ENCODE measurements at places on chromosomes 12 and 14. TPM values are rescaled to one million over a fixed set of nuclear protein-coding genes. Genes with fewer than 3 reads are reported as not detected.

The ANKRD52 gene
- total RNA-seq, result 30.8 TPM

The CD69 gene
- 1,001 TPM for total RNA-seq

The OR4E2 gene
- total RNA-seq, result not detected

The NFATC4 gene
- not detected for total RNA-seq

The AP5M1 gene
- total RNA-seq, result 53.0 TPM

The SLC38A4 gene
- not detected for total RNA-seq

The TAC3 gene
- not detected for total RNA-seq

The CCDC196 gene
- not detected for total RNA-seq

The ELK3 gene
- total RNA-seq, result 68.8 TPM

The VPS37B gene
- 82.2 TPM for total RNA-seq

The LUM gene
- total RNA-seq, result not detected

The RERGL gene
- total RNA-seq, result not detected

The GPRC5A gene
- 0.26 TPM for total RNA-seq

The MSI1 gene
- not detected for total RNA-seq

The PIWIL1 gene
- total RNA-seq, result not detected

The BDKRB1 gene
- total RNA-seq, result not detected
